ENCODE measurements at places on chromosomes 12 and 14. TPM values are rescaled to one million over a fixed set of nuclear protein-coding genes. Genes with fewer than 3 reads are reported as not detected.

- H3K36me3 ChIP-seq = no peaks in the 10 kb centered on the region
- no peak for DNase-seq
- H3K27me3 ChIP-seq = no peaks in the 10 kb centered on the region
- H3K4me1 ChIP-seq = no peaks in the 10 kb centered on the region
Measured at GRCh38 chr14:106393742-106394141, 867.4 kb downstream of the TMEM121 start.

The ZBTB42 gene
- 1.5 TPM for total RNA-seq

GRCh38 chr14:61213920-61214319 is 67.2 kb downstream of the TMEM30B start:
- no peak for DNase-seq
- peaks cover 57% of the 10 kb centered on the region for H3K4me1 ChIP-seq
- H3K27me3 ChIP-seq = peaks cover 2% of the 10 kb centered on the region
- H3K36me3 ChIP-seq = no peaks in the 10 kb centered on the region
- peak overlapping the region; percentile 66 for H3K4me3 ChIP-seq

The LRFN5 gene
- not detected for total RNA-seq

DNA sequence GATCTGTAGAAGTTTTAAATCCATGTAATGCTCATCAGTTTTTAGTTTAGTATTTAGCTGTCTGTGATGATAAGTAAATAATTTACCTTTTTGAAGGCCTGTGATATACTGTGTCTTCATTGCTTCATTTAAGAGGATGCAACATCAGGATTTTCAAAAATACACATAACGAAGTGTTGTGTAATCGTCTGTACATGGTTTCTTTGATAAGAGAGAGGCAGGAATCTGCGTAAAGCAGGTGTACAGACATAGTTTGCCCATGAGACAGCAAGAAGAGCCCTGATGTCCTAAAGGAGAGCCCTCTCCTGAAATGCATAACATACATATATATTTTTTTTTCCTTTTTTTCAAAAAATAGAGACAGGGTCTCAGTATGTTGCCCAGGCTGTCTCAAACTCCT is 44.8 kb downstream of the RASSF3 start:
- H3K36me3 ChIP-seq = no peaks in the 10 kb centered on the region
- H3K27ac ChIP-seq = no peak overlapping the region

DNA sequence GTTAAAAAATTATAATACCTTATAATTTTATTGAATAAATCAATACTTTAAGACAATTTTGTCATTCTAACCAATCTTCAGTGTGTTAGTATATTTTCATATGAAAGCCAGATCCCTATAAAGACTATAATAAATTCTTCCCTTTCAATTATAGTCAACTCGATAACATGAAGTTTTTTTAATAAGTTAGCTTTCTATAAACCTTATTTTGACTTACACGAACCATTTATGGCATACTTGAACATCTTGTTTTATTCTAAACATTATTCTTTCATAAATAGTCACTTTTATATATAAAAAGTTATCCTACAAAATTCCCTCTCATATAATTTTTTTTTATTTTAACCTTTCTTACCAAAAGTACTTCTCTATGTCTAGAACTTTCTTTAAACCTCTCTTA is 1002.3 kb downstream of the TMEM121 start:
- H3K4me3 ChIP-seq = no peak overlapping the region
- H3K27ac ChIP-seq = no peak overlapping the region
- no peaks in the 10 kb centered on the region for H3K4me1 ChIP-seq
- no peaks in the 10 kb centered on the region for H3K27me3 ChIP-seq
- DNase-seq = no peak

DNA sequence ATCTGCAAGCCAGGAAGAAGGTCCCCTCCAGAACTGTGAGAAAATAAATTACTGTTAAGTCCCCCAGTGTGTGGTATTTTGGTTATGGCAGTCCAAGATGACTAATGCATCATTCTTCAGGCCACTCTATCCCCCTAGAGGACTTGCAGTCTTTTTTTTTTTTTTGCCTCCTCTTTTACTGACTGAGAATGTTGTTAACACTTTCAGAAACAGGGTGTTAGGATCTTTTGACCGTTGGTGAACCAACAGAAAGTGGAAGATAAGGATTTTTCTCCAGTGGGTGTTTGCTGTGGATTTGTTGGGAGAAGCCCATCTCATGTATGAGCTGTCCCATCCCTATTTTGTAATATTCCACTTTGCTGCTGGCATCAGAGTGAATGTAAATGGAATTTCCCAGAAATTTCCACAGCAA is 37.8 kb downstream of the MARK3 start:
- H3K36me3 ChIP-seq = peaks cover 26% of the 10 kb centered on the region
- peak overlapping the region; percentile 53 for H3K4me3 ChIP-seq
- H3K27me3 ChIP-seq = no peaks in the 10 kb centered on the region
- peaks cover 63% of the 10 kb centered on the region for H3K4me1 ChIP-seq
- peak; percentile 33 for DNase-seq
- H3K27ac ChIP-seq = peak overlapping the region; percentile 68

- peak overlapping the region; percentile 92 for H3K4me3 ChIP-seq
- peaks cover 15% of the 10 kb centered on the region for H3K27me3 ChIP-seq
- no peaks in the 10 kb centered on the region for H3K36me3 ChIP-seq
Measured at GRCh38 chr12:55717011-55718007, 1.5 kb downstream of the BLOC1S1 start.

The PIWIL1 gene
- total RNA-seq = not detected

DNA sequence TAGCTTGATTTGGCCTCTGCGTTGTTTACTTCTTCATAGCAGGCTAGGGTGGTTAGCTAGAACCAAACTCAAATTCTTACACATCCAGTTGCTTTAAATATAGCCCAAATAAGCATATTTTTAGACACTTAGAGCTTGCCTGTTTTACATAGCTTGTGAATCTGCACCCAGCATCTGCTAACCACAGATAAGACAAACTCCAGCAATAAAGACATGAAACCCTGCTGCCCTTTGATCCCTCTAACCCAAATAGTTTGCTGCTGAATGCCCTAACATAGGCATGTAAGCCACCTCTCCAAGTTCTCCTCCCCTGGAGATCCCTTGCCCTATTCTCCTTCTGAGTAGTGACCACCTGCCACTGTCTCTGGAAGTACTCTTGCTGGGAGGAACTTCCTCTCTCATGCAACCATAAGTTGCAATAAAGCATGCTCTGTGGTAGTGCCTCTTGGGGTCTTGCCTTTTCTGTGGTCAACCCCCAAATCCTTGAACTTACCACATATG is 185.6 kb downstream of the TMEM117 start:
- H3K27me3 ChIP-seq = no peaks in the 10 kb centered on the region
- no peak overlapping the region for H3K27ac ChIP-seq
- H3K4me3 ChIP-seq = no peak overlapping the region
- H3K4me1 ChIP-seq = no peaks in the 10 kb centered on the region
- H3K36me3 ChIP-seq = no peaks in the 10 kb centered on the region

DNA sequence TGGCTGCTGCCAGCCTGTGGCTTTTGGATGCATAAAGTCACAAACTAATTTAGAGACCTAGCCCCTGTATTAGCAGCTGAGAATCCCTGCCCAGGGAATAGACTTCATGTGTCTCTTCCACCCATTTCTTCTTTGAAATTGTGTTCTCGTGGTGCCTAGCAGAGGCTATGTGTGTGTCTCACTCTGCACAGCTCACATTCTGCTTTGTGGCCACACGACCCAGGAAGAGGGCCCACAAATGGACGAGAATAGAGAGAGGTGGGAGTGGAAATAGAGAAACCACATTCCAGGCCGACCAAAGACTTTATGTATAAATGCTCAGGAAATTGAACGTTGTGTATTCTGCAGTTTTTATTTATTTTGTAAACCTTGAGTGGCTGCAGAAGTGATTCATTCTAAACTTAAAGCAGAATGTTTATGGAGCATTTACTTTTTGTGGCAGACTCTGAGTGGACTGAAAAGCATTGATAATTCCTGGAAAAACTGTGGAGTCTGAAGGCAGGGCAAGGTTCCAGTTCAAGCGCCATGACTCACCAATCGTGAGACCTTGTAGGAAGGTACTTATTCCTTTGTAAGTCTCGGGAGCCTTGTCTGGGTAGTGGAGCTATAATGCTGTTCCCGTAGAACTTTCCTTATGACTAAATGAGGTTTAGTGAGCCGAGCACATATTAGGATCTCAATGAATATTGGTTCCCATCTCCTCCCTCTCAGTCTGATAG is 9.1 kb downstream of the B4GALNT3 start:
- DNase-seq = no peak
- no peaks in the 10 kb centered on the region for H3K36me3 ChIP-seq
- H3K27ac ChIP-seq = no peak overlapping the region

- H3K27ac ChIP-seq = no peak overlapping the region
- DNase-seq = no peak
- no peak overlapping the region for H3K4me3 ChIP-seq
- H3K36me3 ChIP-seq = no peaks in the 10 kb centered on the region
Measured at GRCh38 chr12:7075518-7075917, 15.0 kb downstream of the C1S start.

DNA sequence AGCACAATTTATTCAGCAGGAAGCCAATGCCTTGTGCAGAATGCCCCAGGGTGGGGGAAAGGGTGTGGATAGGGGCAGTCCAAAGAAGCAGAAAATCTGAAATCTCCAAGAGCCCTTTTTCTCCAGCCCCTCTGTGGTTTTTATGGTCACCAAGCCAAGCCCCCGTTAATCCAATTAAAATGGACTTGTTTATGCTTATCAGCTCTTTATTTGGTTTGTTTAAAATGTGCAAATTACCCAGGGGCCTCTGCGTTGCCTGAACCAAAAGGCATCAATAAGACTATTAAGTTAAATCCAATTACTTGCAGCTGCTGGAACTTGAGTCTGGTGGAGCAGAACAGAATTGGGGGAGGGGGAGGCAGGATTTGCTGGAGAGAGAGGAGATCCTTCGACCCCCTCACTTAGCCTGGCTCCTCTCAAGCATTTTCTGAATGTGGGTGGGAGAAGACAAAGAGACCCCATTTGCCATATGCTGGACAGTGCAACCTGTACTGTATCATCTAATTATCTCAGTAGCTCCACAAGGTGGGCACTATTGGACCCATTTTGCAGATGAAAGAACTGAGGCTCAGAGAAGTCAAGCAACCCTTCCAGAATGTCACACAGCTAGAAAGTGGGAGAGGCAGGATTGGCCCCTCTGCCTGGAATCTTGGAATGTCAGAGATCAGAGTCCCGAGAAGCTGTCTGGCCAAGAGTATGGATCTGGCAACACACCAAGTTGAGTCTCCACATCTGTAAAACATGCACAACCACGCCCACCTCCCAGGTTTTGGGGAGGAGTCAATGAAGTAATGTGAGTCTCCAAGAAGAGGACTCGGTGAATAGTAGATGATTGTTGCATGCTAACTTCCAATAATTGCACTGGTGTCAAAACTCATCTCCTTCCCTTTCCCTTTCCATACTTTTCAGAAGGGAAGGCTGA is 66.9 kb downstream of the CMKLR1 start:
- DNase-seq = no peak
- no peaks in the 10 kb centered on the region for H3K36me3 ChIP-seq
- H3K27ac ChIP-seq = no peak overlapping the region
- no peaks in the 10 kb centered on the region for H3K4me1 ChIP-seq
- no peaks in the 10 kb centered on the region for H3K27me3 ChIP-seq

DNA sequence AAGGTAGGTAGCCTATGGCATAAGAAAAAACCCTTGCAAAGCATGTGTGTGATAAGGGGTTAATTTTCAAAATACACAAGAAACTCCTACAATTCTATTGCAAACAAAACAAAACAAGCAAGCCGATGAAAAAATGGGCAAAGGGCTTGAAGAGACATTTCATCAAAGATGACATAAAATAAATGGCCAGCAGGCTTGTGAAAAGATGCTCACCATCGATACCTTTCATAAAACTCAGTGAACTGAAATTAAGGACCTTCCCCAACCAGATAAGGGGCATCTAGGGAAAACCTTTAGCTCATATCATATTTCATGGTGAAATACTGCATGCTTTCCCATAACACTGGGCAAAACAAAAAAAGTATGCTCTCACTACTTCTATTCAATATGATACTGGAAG is 131.2 kb downstream of the PPM1H start:
- no peak overlapping the region for H3K4me3 ChIP-seq
- no peaks in the 10 kb centered on the region for H3K36me3 ChIP-seq
- peaks cover 26% of the 10 kb centered on the region for H3K4me1 ChIP-seq

DNA sequence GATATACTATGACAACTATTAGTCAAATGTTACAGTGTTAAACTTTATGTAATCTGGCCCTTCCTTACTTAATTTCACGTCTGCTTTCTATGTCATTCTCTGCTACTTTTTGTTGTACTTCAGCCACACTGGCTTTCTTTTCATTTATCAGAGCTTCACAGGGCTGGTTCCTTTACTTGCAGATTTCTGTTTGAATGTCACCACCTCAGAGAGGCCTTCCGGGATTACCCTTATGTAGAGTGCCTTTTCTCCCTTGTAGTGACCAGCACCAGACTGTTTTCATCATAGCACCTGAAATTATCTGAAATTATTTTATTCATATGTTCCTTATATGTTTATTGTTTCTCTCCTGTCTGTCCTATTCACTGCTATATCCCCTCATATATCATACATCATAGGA is 75.4 kb downstream of the TAOK3 start:
- no peak overlapping the region for H3K27ac ChIP-seq
- no peak for DNase-seq
- H3K36me3 ChIP-seq = peaks cover 6% of the 10 kb centered on the region
- peaks cover 21% of the 10 kb centered on the region for H3K4me1 ChIP-seq
- H3K27me3 ChIP-seq = no peaks in the 10 kb centered on the region

The TMEM229B gene
- total RNA-seq = 0.24 TPM

- H3K27me3 ChIP-seq = peaks cover 6% of the 10 kb centered on the region
- peaks cover 11% of the 10 kb centered on the region for H3K4me1 ChIP-seq
- no peak overlapping the region for H3K4me3 ChIP-seq
- no peak overlapping the region for H3K27ac ChIP-seq
Measured at GRCh38 chr14:68723808-68724268, 69.0 kb downstream of the ZFP36L1 start.

GRCh38 chr12:114438635-114439256 is 32.8 kb upstream of the TBX5 start:
- H3K27me3 ChIP-seq = peaks cover 70% of the 10 kb centered on the region
- no peak for DNase-seq
- H3K4me1 ChIP-seq = peaks cover 9% of the 10 kb centered on the region
- peak overlapping the region; percentile 5 for H3K4me3 ChIP-seq
- no peak overlapping the region for H3K27ac ChIP-seq

DNA sequence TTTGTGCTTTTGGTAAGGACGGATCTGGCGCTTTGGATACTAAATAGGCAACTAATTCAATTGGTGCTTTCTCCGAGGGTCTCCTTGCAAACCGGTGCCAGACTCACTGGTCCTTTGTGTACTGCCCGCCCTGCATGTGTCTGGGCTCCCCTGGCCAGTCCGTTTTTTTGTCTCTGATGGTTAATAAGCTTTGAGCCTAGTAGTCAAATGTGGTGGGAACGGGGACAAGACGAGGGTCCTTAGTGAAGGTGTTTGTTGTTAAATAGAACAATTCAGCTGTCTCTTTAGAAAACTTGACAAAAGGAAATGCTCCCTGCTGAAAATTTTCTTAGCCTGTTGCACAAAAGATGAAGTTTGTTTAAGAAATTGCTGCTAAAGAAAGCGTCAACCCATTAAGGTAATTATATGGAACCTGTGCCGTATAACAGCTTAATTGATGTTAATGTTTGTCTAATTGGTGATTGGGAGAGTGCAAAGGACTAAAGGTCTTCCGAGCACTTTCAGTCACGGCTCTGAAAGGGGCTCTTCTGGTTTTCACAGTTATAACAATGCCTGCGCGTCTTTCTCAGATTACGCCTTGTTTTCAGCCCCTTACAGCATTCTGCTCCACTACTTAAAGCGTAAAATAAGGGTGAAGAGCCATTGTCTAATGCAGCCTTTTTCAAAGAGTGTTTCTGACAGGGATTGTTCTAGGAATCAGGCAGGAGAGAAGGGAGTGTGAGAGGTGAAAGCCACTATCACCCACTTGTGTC is 537.4 kb downstream of the PRKD1 start:
- no peaks in the 10 kb centered on the region for H3K36me3 ChIP-seq
- DNase-seq = no peak
- peaks cover 26% of the 10 kb centered on the region for H3K4me1 ChIP-seq
- no peaks in the 10 kb centered on the region for H3K27me3 ChIP-seq
- H3K27ac ChIP-seq = no peak overlapping the region
- no peak overlapping the region for H3K4me3 ChIP-seq

Measured in HFFc6 (cell line).